GM12864 (cell line): ENCODE measurements at places on chromosomes 1 and 21.

DNA sequence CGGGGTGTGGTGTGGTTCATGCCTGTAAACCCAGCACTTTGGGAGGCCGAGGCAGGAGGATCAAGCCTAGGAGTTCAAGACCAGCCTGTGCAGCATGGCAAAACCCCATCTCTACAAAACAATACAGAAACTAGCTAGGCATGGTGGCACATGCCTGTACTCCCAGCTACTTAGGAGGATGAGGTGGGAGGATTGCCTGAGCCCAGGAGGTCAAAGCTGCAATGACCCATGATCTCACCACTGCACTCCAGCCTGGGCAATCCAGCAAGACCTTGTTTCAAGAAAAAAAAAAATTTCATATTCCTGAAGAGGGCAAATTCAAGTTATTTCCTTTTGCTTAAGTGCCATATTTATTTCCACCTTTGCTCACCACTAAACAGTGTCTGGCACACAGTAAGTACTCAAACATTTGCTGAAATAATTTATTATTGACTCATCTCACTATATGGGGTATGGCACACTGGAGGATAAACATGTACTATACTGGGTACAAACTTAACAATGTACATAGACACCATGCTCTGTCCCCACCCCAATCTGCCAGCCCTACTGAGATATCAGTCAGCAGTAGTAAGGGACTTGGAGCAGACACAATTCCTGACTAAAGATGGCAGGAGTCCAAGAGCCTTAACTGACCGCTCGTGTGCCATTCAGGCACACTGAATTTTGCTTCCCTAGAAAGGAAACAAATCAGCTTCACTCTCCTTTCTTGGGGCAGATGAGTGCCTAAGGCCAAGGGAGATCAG, 15.5 kb downstream of the MEAF6 start:
- DNase-seq: no peak

- no peak for DNase-seq
These were observed 17.6 kb upstream of the PTTG1IP start for GRCh38 chr21:44890961-44891541.

DNA sequence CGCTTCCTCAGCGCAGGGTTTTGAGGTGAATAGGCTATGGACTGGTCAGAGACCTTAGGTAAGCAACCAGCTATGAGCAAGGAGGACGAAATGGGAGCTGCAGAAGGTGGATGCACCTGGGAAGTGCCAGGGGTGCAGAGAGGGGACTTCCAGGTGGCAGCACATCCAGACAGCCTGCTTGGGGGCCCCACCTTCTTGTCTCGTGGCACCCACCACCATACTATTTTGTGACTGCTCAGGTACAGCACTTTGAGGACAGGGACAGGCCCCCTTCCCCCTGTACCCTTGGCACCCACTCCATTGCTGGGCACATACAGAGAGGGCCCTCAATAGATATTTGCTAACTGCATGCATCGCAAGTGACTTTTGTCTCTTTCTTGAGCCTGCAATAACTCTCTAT, 777 bp upstream of the KISS1 start:
- no peak for DNase-seq

GRCh38 chr21:41964171-41964570, 10.4 kb upstream of the C2CD2 start:
- DNase-seq: no peak

- DNase-seq: no peak
These were observed 1.4 kb upstream of the HEYL start for GRCh38 chr1:39640861-39641260.

DNA sequence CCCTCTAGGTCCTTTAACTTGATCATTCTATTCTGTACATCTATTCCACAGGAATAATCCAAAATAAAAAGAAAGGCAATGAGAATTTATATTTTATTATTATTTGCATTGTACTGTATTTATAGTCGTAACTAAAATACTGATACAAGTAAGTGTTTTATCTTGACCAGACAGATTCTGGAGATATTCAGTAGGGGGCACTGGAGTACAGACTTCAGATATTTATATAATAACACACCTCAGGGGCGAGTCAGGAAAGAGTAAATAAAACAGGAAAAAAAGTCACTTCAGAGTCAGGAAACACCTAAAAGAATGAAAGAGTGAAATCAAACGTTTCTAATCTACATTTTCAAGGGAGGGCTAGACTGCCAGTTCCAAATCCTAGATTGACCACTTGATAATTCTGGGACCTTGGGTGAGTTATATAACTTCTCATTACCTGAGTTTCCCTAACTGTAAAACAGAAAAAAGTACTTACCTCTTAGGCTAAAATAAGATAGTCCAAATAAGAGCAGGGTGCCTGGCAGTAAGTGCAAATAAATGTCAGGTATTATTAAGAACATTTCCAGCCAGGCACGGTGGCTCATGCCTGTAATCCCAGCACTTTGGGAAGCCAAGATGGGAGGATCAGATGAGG, 31.1 kb upstream of the MTF1 start:
- peak; percentile 21 for DNase-seq

DNA sequence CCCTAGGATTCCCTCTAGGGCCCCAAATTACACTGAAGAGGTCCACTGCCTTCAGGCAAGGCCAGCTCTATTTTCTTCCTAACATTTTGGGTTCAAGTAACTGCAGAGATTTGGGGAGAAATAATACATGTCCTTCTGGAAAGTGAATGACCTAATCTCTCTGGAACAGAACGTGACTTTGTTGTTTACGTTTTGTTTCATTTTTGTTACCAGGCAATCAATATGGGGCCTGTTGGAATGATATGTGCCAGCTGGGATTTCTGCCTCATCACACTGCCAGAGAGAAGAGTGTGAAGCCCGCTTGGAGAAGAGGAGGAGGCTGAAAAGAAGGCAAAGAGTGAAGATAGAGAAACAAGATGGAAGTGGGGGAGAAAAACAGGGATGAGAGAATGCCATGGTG, 116.7 kb downstream of the FASLG start:
- no peak for DNase-seq

- DNase-seq: no peak
These were observed 724.3 kb upstream of the CXADR start for GRCh38 chr21:16788584-16788983.

DNA sequence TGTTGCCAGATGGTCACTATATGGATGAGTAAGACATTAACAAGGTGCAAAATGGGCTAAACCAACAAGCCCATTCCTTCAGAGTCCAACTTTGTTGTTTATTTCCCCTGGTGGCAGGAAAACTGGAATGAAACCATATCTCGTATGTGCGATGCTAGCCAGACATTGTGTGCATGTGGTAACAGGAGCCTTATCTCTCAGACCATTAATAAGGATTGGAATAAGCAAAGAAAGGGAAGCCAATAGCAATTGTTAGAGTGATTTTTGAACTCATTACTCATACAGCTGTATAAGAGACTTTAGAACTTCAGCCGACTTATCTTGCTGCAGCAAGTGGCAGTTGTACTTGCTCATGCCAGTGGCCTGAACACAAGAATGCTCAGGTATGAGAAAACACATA, 30.0 kb upstream of the HMCN1 start:
- DNase-seq: no peak

DNA sequence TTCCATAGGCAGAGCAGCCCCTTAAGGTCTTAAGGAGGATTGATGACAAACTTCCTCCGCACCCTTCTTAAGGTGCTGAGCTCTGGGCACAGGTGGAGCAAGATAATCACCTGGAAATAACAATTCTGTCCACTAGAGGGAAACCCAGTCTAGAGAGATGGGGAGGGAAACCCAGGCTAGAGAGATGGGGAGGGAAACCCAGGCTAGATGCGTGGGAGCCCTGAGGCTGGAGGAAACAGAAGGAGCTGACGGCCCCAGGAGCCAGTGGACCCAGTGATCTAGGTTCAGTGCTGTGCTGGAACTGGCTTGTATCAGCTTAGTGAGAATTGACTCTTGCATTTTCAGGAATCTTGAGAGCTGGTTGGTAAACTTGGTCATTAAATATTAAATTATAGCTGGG, 17.8 kb upstream of the MYCL start:
- DNase-seq: peak; percentile 49

- no peak for DNase-seq
These were observed 110.0 kb upstream of the COL11A1 start for GRCh38 chr1:103218369-103218768.

DNA sequence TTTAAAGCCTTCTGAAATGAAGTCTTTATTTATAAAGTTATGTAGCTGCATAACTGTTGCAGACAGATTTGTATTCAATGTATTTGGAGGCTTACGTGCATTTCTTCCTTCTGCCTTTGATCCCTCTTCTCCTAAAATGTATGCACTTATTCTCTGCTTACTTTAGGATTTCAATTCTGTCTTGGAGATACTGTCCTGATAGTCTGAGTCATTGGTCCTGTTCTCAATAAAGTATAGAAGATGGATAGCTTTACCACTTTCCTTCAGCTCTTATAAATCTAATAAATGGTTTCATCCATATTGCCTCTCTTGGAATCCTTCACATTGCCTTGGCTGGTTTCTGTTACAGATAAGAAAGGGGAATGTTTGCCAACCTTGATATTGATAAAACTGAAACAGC, 430.1 kb upstream of the CAMK1G start:
- no peak for DNase-seq

DNA sequence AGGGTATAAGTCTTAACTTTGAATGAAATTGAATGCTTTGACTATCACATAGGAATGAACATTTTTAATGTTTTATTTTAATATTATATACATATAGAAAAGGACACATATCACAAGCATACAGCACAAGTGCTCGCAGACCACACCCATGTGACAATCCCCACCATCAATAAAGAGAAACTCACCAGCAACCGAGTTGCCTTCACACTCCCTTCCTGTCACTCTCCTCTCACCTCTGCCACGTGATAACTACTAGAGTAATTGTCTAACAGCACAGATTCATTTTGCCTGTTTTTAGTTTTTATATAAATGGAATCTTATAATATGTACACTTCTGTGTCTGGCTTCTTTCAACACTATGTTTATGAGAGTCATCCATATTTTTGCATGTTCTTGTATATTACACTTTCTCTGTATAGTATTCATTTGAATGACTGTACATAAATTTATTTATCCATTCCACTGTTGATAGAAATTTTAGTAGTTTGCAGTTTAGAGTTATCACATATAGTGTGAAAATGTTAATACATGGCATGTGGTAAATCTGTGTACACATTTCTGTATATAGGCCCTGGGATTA, 304.9 kb upstream of the DUSP10 start:
- DNase-seq: no peak

DNA sequence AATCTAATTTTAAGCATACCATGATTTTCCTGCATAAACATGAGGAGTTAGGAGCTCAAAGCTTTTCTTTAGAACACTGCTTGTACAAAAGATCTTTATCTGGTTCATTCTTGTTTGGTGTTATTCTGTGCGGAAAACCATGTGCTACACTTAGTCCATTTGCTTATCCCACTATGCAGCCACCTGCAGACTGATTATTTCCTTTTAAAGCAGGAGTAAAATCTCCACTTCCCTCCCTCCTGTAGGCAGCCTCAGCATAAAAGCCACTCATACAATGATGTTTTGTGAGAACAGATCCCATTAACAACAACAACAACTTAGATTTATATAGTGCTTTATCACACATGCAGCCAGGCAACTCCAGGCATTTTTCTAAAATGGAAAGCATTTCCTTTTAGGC, 355.3 kb upstream of the NEGR1 start:
- DNase-seq: no peak

GRCh38 chr21:44269090-44269489, 7.4 kb upstream of the DNMT3L start:
- no peak for DNase-seq

DNA sequence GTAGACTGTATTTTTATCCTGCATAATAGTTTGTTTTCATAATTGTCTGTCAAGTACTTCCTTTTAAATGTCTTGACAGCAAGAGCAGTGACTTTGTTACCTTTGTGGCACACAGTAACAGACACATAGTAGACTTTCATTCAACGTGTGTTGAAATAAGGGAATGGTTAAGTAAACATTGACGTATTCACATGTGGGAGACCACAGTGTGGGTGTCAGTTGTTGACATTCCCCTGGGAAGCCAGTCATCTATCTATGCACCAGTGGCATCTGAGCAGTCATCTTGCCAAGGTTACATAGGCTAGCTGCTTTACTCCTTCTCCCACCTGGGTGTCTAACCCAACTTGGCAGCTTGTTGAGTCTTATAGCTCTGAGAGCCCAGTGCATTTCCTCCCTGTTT, 1.4 kb upstream of the NUP133 start:
- DNase-seq: no peak

DNA sequence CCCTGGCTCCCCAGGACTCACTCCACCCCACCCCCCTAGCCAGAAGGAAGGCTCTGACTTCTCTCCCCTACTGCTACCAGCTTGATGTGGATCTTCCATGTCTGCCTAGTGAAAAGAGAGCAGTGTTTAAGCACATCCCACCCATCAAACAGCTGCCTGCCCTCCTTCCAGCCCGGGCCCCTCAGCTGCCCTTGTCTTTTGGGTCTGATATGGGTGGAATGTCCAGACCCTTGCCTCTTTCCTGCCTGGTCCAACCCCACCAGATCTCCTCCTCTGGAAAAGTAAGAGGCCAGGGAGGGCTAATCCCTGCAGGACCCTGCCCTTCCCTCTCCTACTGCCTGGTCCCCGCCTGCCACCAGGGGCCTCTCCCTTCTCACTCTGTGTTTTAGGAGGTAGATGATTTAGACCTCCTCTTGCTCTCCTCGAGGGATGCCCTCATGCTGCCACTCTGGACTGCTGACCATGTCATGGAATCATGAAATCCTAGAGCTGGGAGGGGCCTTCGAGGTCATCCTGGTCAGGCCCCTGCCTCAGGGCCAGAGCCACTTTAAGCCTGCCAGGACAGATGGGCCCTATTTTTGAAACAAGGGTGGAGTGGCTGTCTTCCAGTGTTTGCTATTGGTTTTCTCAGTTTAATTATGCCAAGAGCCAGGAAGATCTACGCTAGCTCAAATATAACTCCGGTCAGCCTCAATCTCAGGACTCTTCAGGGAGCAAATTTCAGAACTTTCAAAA, 15.8 kb upstream of the HSPG2 start:
- no peak for DNase-seq

DNA sequence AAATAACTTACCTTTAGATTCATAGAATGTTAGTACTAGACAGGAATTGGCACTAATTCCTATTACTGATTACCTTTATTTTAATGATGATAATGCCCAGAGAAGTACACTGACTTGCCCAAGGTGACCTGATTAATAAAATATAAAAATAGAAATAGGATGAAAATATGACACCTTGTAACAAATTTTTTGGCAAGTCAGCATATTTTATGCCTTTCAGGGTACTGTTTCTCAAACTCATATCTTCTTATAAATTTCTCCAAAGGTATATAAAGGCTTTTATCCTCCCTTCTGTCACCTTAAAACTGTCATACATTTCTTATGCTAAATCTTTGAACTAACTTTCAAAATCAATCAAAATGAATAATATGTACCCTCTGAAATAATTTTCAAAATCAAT, 171.4 kb downstream of the LRRC40 start:
- no peak for DNase-seq
